ENCODE measurements at places on chromosomes 5 and 9.

DNA sequence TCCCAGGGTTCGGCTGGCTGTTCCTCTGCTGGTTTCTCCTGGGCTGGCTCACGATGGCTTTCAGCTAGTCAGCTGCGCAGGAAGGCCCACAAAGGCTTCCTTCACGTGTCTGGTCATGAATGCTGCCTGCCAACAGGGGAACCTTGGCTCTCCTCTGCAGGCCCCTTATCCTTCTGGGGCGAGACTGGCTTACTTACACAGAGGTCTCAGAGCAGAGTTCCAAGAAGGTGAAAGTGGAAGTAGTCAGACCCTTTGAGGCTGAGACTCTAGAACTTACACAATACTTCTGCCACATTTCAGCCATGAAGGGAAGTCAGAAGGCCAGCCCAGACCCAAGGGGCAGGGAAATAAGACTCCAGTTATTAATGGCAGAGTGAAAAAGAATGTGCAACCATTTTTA lies 99.5 kb downstream of the LHFPL2 start:
- DNase-seq = no peak

DNA sequence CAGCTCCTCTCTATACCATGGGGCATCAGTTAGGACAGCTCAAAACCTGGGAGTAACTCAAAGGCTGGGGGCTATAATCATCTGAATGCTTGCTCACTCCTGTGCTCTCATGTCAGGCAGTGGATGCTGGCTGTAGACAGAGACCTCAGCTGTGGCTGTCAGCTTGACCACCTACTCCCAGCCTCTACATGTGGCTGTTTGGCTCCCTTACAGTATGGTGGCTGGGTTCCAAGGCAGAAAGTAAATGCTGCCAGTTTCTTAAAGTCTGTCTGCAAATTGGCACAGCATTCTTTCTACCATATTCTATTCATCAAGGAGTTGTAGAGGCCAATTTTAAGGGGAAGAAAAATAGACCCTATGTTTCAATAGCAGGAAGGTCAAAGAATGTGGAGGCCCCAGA lies 66.9 kb downstream of the TMC1 start:
- no peak for DNase-seq

DNA sequence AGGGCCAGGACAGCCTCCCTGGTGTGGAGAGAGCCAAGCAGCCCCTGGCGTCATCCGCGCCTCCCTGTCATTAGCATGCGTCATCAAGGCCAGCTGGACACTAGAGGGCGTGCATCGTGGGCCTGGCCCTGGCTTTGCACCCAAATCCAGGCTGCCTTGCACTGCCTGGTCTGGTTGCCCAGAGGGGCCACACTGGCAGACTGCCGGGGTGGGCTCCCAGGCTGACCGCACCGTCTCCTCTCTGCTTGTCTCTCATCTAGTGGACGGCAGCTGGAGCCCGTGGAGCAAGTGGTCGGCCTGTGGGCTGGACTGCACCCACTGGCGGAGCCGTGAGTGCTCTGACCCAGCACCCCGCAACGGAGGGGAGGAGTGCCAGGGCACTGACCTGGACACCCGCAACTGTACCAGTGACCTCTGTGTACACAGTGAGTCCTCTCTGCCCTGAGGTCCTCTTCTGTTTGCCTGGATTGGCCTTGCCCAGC lies 29.0 kb downstream of the HK3 start:
- no peak for DNase-seq

GRCh38 chr5:134070725-134071613 lies 43.5 kb upstream of the TCF7 start:
- DNase-seq = peak; percentile 58

- no peak for DNase-seq
These were observed 397.8 kb downstream of the TLE4 start for GRCh38 chr9:79969393-79970145.

GRCh38 chr9:137606005-137606621 lies 627 bp downstream of the ARRDC1 start:
- peak; percentile 38 for DNase-seq

DNA sequence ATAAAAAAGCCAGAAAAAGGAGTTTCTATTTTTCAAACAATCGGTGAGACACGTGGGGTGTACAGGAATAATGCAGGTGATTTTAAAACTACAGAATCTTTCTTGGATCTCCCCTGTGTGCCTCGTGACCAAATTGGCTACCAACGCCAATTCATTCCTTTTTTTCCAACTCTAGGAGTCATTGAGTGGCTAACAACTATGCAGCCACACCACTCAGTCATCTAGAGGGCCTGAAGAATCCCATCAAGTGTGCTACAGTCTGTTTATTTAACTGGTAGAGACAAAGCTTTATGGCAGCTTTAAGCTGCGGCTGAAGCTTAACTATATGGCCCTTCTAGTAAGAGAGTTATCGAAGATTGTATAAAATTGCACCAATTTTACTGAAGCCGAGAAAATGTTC lies 113.1 kb upstream of the NIPBL start:
- DNase-seq = no peak

GRCh38 chr5:102922111-102922720 lies 167.1 kb downstream of the PAM start:
- no peak for DNase-seq

DNA sequence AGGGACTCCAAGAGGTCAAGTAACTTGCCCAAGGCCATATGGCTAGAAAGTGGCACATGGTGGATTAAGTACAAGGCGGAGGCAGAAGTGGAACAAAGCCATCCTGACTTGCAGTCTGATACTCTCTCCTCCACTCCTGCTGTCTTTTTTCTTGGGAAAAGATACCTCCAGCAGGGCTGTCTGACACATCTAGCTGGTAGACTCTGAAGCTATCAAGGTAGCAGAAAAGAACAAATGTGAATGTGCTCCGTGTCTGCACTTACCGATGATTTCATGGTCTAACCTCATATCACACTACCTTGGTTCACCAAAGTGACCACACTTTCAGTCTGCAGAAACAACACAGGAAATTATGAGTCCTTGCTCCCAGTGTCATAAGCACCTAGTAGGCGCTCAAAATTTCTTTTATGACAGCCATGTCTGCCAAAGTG lies 284.8 kb downstream of the CRB2 start:
- peak; percentile 32 for DNase-seq

DNA sequence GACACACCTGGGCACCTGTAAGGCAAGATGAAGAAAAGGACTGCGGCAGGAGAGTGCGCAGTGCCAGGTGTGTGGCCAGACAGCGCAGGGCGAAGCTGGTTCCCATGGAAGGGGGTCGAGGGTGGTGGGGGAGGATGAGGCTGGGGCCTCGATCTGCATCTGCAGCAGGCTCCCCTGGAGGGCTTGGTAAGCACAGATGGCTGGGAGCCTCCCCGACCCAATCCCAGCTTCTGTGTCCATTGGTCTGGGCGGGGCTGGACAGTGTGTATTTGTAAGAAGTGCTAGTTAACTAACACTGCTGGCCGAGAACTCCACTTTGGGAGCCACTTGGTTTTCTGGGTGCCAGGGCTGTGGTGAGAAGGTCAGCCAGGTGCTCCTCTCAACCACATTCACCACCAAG lies 385.1 kb upstream of the IRX1 start:
- no peak for DNase-seq

DNA sequence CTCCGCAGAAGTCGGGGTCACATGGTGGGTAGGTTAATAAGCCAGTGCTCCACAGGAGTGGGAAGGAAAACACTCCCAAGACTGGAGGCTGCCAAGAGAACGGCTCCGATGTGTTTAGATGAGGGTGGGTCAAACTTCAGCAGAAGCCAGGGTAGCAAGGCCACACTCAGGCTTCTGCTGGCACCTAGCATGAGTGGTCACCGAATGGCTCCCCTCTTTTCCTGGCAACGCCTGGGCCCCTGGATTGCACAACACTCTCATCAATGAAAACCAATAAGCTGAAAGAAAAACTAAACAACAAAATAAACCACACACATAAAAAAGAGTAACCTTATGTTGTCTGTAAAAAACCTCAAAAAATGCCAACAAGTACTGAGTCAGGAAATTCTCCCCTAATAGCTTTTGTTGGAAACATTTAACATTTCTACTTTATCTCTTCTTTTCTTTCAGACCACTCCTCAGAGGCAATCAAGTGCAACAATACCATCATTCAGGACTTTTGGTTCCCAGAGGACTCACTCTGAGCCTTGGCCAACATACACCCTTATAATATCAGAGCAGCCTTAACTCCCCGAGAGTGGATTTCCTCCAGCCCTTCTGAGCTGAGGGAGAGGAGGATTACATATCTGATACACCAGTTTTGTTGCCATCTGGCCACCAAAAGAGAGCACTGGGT lies 279.9 kb downstream of the ENC1 start:
- no peak for DNase-seq

GRCh38 chr9:126406075-126406667 lies 79.5 kb downstream of the MVB12B start:
- no peak for DNase-seq

- no peak for DNase-seq
These were observed 277.2 kb upstream of the SLC24A2 start for GRCh38 chr9:20065796-20066700.

GRCh38 chr5:79990598-79991507 lies at the start of gene MTX3:
Gene MTX3, minus strand, starts transcription at chr5:79991262. Its CDS starts 24 bp downstream, at chr5:79991238.
- peak; percentile 93 for DNase-seq

DNA sequence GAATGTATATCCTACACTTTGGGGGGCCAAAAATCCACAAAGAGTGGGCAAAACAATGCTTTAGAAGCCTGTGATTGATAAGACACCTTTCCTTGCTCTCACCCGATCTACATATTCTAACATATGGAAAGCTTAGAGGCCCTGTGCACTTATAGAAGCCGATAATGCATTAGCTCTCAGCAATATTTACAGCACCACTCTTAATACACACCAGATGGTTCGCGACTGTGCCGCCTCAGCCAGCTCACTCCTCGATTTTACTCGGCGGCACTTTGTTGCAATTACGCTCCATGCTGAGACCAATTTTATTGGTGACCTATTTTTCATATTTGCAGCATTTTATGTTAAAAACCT lies 18.8 kb downstream of the NR2F1 start:
- DNase-seq = no peak

GRCh38 chr9:105191508-105192121 lies 52.8 kb upstream of the SLC44A1 start:
- DNase-seq = no peak

DNA sequence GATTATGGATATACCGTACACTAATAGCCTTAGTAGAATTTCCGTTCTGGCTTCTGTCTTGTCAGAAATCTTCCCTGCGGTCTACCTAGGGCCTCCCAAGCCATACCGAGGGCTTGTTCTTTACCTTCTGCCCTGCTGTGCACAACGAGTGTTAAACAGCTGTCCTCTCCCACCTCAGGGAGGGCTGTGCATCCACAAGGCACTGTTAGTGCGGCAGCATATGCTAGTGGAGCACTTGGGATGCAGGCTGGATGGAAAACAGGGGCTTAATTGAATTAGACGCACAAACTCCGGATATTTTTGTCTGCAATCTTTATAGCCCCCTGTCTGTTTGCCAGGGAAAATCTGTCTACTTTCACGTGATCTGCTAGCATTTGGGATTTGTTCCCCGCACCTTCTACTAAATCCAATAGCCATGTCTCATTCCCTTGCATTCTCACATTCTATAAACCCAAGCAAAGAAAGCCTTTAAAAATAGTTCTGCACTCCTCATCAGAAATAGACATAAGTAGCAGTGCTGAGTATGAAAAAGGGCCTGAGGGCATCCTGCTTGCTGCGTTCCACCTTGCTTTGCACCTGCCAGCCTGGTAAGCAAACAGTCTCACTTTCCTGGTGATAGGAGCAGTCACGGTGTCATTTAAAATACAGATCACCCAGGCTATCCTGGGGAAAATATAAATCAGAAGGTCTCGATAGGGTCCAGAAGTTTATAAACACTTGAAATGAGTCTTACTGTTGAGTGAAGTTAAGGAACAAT lies 382.6 kb downstream of the RASEF start:
- DNase-seq = no peak

DNA sequence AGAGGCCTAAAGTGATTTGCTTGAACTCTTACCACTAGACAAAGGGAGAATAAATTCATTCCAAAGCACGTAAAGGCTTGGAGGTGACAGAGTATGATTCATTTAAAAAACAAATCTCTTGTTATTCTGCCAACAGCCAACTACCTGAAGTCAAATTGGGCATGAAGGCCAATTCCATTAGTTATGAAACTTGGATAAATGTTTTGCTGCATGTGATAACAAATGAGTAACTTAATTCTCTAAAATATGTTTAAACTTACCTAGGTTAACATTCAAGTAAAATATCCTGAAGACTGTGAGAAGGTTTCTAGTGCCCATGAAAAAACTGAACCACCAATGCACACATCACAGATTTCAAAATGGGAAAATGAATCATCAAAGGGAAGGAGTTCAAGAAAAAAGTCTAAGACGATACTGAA lies 120.1 kb upstream of the TSLP start:
- no peak for DNase-seq

DNA sequence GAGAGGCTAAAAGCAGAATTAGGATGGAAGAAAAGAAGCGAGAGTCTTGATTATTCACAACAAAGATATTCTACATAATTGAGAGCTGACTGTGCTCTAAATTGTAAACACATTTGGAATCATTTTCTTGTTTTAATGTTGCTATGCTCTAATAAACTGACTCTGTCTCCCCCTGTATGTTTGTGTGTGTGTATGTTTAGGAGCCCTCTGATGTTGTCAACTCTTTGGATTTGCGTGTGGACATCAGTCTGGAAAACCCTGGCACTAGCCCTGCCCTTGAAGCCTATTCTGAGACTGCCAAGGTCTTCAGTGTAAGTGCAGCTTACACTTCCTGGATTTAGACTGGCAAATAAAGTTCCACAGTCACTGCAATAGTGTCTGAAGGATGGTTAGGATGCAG lies 37.8 kb downstream of the MOCS2 start:
- DNase-seq = no peak

GRCh38 chr5:62717301-62717933 lies 138.8 kb downstream of the LRRC70 start:
- DNase-seq = no peak

DNA sequence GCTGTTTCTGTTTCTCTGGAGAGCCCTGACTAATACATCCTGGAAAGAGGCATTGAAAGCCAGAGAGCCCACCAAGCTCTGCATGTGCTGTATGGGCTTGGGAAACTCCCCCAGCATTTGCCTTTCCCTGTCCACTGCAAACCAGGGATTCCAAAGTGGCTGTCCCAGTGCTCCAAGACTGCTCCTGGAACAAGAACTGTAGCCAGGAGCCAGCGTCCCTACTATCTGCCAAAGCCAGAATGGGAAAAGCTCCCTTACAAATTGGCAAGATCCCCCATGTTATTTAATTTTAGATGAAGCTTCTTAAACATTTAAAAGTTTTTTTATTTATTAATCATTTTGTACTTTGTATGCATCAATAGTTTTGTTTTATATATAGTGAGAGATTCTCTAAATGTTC lies 263.2 kb downstream of the GABRB2 start:
- DNase-seq = no peak

- no peak for DNase-seq
These were observed 2.9 kb downstream of the SEC24A start for GRCh38 chr5:134651531-134651930.

- no peak for DNase-seq
These were observed 5.3 kb upstream of the ERAP2 start for GRCh38 chr5:96871027-96871399.

- DNase-seq = no peak
These were observed 37.3 kb downstream of the DMGDH start for GRCh38 chr5:79032031-79032695.

GRCh38 chr9:96015876-96016686 lies 140.6 kb downstream of the ERCC6L2 start:
- peak; percentile 69 for DNase-seq

All from activated CD4-positive, alpha-beta memory T cell treated with anti-CD3 and anti-CD28 coated beads for 36 hours (primary cell).